Subcutaneous adipose tissue (tissue), 4 donors: ENCODE measurements at places on chromosomes 5 and 9. TPM values are rescaled to one million over a fixed set of nuclear protein-coding genes. Genes with fewer than 3 reads are reported as not detected.

The DNAJB5 gene
- total RNA-seq: 5.2 TPM

The SNCB gene
- not detected for total RNA-seq

The LEAP2 gene
- 1.1 TPM for total RNA-seq

The GBGT1 gene
- total RNA-seq: 32.3 TPM

The FAM169A gene
- total RNA-seq: 0.17 TPM

The NR4A3 gene
- total RNA-seq: 5.3 TPM

The PCDHGC4 gene
- 1.8 TPM for total RNA-seq

The CAMK2A gene
- not detected for total RNA-seq

The CTNND2 gene
- not detected for total RNA-seq

The FOXD1 gene
- total RNA-seq: not detected

The NAA35 gene
- total RNA-seq: 18.1 TPM

The FGD3 gene
- 11.7 TPM for total RNA-seq

The PDGFRB gene
- 225 TPM for total RNA-seq

The NUTM2F gene
- total RNA-seq: not detected

The TAS2R1 gene
- total RNA-seq: not detected

The FPGS gene
- 42.0 TPM for total RNA-seq

The DDX31 gene
- total RNA-seq: 15.7 TPM

The DEPDC1B gene
- 0.98 TPM for total RNA-seq

The QRFP gene
- total RNA-seq: not detected

The ANKRD33B gene
- 8.6 TPM for total RNA-seq

The FGF18 gene
- total RNA-seq: not detected

The MYOZ3 gene
- not detected for total RNA-seq

The LYRM7 gene
- 10.3 TPM for total RNA-seq

The KIF12 gene
- not detected for total RNA-seq

The ANKRD55 gene
- total RNA-seq: not detected

The SLC1A3 gene
- 479 TPM for total RNA-seq

The BARX1 gene
- total RNA-seq: not detected

The TRIM36 gene
- total RNA-seq: 2.2 TPM

The KIF20A gene
- 2.4 TPM for total RNA-seq

The GARIN3 gene
- total RNA-seq: not detected

The LPCAT1 gene
- total RNA-seq: 18.9 TPM

The SLC22A4 gene
- total RNA-seq: not detected

The ANKDD1B gene
- total RNA-seq: 1.5 TPM

The FAM221B gene
- not detected for total RNA-seq

The PLPPR1 gene
- total RNA-seq: not detected

The ZNF879 gene
- 7.2 TPM for total RNA-seq
